Activated CD4-positive, alpha-beta T cell treated with anti-CD3 and anti-CD28 coated beads for 36 hours (primary cell): ENCODE measurements at places on chromosomes 11 and 22. TPM values are rescaled to one million over a fixed set of nuclear protein-coding genes. Genes with fewer than 3 reads are reported as not detected.

DNA sequence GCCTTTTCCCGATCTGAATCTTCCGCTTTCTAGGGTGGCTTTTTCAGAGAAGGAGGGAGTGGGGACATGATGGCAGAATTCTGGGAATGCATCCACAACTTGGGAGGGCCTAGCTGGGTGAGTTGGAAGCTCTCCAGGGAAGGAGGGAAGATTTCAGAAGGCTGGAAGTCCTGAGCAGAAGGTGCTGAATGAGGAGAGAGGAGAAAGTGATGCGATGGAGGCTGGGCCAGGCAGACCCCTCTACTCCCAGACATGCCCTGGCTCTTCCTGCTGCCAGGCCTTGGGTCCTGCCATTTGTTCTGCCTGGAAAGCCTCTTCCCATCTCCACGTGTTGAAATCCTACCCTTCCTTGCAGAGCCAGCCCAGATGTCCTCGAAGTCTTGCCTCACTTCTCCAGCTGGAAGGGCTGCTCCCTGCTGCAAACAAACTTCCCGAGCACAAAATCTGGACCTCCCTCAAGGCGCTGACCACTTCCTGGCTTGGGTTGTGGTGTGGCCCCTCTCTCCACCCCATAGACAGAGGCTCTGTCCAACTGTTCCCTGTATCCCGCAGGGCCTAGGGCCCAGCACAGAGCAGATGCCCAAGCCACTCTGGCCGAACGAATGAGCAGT is 16.8 kb downstream of the LRRC32 start:
- no peak for DNase-seq

- no peak for DNase-seq
Observed at GRCh38 chr11:66725647-66726046, 3.4 kb downstream of the SPTBN2 start.

Gene FGF4
- total RNA-seq, result not detected

DNA sequence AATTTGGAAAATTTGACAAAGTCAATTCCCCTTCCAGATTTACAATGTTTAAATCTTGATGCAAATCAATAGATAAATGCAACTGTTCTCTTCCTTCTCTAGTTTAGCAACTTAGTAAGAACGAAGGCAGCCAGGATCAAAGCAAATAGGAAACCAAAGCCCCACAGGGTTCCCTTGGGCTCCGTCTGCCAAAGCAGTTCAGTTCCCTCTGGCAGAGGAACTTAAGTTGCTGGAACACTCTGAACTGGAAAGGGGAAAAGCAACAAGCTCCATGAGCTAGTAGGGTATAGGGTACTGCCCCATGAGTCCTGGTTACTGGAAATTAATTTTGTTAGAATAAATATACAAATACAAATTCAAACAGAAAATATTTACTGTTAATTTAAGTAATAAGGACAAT is 91.3 kb downstream of the RELT start:
- DNase-seq, result no peak

Gene PARVA
- total RNA-seq, result 0.11 TPM

Gene RAG1
- total RNA-seq, result 0.30 TPM
